ENCODE measurements at places on chromosomes 13 and 19.

GRCh38 chr19:53541971-53542370, 4.0 kb downstream of the ZNF331 start:
- no peak for DNase-seq

DNA sequence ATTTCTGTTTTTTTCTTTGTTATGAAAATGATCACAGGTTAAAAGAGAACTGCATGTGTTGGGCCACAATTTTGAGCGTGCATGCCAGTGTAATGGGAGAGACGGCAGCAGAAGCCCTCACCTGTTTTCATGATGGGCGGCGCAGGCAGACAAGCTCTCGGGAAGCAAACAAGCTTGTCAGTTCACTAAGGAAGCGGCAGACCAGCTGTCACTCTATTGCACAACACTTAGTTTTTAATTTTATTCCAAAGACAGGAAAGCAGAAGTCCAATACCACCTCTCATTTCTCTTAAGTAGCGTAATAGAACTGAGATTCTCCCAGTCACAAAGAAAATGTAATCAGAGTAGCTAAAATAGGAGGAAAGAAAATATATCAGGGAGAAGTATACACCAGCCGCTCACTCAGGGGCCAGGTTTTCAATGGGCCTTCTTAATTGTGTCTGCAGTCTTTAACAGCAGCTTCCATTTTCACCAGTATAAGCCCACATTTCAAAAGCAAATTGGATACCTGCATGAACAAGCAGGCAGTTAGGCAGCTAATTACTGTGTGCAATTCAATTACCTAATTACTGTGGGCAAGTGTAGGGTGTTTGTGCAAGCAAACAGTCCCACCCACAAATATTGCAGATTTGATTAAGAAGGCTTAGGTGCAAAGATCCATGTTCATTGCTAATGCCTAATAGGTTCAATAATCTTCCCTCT, 711.4 kb downstream of the DIAPH3 start:
- no peak for DNase-seq

DNA sequence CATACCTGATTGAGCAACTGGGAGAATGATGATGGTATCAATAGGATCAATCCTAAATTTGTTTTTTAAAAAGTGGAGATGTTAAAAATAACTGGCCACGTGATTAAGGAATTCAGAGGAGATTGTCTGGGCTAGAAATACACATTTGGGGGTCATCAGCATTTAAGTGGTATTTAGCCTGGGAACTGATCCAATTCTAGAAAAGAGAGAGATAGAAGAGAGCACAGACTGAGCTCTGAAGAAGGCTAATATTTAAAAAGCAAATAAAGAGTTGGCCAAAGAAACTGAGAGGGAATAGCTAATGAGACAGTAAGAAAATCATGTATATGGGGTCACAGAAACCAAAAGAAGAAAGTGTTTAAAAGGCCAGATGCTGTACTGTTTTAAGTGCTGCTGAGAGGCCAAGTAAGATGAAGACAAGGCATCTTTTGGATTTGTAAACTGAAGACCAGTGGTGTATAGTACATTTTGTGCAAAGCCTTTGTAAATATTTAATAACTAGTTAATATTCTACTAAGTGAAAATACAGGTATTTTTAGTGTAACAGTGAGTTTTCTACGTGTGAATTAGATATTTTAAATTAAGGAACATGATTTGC, 40.2 kb downstream of the UBL3 start:
- no peak for DNase-seq

DNA sequence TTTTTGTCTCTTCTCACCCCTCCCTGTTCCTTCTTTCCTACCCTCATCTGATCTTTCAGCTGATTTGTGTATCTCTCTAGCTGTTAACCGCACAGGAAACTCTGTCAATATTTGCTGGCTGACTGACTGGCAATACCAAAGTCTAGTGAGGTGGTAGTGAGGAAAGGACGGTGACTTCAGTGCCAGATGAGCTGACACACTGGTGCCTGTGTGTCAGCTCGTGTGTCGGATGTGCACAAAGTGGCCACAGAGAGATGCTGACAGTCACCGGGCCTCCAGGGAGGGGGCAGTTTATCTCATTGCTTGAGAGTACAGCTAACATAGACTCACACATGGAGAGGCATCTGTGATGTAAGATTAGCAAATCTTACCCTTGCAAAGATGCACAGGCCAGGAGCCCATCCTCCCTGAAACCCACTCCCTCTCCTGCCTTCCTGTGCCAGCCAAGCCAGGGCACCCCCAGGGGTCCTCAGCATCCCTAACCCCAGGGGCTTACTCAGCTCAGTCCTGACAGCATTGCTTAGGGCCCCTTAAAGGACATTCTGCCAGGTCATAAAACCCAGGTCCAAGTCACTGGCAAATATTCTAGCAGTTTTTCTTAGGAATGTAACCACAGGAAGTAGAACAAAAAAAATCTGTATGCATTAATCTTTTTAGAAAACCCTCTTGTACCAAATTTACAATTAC, 80.2 kb downstream of the SHISA2 start:
- DNase-seq: peak; percentile 88

DNA sequence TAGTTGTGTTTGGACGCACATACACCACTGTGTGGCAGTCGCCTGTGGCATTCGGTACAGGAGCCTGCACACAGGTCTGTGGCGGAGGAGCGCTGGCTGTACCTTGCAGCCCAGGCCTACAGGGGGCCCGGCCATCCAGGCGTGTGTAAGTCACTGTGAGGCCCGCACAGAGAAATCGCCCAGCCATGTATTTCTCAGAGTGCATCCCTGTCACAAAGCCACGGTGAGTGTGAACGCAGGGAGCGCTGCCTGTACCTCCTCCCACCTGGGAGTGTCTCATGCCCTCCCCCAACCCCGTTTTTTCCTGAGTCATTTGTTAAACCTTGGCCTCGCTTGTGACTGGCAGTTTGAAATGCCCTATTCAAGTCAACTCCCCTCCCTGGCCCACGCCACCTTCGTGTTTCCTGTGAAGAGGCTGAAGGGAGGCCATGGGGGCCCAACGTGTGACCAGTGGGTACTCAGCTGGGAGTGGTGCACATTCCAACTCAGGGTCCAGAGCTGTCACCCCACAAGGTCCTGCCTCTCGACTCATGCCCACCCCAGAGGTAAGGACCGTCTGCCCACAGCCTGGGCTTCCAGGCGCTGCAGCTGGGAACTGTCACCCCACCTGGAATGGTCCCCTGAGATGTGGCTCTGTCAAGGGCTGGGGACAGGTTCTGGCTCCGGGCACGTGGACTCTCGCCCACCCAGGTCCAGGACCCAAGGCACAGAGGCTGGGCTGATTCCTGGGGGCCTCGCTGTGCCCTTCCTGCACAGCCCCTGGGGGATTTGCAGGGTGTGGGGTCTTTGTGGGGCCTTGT, 11.6 kb upstream of the RASA3 start:
- DNase-seq: peak; percentile 26

- no peak for DNase-seq
These were observed 417.3 kb downstream of the DIAPH3 start for GRCh38 chr13:59746291-59746962.

GRCh38 chr19:38974624-38975213, 823 bp downstream of the FBXO17 start:
- DNase-seq: no peak

- DNase-seq: no peak
These were observed 68.1 kb downstream of the ZNF486 start for GRCh38 chr19:20235156-20235555.

DNA sequence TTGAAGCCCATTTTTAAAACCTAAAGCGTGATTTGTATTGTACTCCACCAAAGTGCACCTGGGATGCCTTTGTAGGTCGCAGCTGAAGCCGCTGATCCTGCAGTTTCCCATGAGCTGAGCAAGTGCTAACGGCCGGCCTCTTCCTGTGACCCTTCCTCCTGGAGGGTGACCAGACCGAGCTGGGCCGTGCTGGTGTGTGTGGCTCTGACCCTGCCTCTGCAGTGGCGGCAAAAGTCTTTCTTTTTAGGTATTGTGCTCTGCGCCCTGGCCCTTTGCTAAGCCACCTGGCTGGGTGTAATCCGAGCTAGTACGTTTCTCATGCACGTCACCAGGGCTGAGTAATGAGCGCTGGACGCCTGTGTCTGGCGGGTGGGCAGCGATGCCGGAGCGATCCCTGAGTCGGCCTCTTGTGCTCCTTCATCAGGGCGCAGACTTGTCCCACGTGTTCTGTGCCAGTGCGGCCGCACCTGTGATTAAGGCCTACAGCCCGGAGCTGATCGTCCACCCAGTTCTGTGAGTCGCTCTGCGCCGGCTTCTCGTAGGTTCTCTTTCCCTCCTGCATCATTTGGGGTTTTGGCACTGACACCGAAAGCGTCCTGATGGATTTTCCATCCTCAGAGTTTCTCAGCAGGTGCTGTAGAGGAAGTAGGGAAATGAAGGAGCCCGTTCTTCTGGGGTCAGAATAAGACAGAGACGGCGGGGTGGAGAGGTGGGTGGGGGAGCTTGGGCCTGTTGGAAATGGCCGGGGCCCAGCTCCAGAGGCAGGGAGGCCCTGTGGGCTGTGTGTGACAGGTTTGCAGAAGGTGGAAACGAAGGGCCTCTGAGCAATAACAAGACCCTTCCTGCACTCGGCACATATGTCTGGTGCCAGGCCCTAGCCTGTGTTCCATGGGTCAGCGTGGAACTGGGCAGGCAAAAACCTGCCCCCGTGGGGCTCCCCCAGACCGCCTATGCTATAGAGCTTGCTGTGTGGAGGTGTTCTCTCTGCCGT, 9.7 kb downstream of the NAXD start:
- no peak for DNase-seq

- DNase-seq: no peak
These were observed 24.5 kb downstream of the LAMP1 start for GRCh38 chr13:113321546-113321945.
